ENCODE measurements at places on chromosomes 13 and 19. TPM values are rescaled to one million over a fixed set of nuclear protein-coding genes. Genes with fewer than 3 reads are reported as not detected.

The SHISA7 gene
- total RNA-seq = not detected

The PGLYRP2 gene
- total RNA-seq = not detected

The KRTDAP gene
- total RNA-seq = not detected

The SOX1 gene
- not detected for total RNA-seq

The TMEM145 gene
- total RNA-seq = not detected

The SLITRK1 gene
- 0.17 TPM for total RNA-seq

The ALOX5AP gene
- total RNA-seq = not detected

The GRIK5 gene
- total RNA-seq = 1.0 TPM

The PROZ gene
- not detected for total RNA-seq

The ZNF615 gene
- 4.5 TPM for total RNA-seq

The PLIN4 gene
- total RNA-seq = 0.15 TPM

The TEAD2 gene
- total RNA-seq = 49.4 TPM

The ZNF534 gene
- not detected for total RNA-seq
